ENCODE measurements at places on chromosomes 4 and X.

GRCh38 chrX:153533091-153533490 is 15.6 kb downstream of the ATP2B3 start:
- no peak for DNase-seq

- DNase-seq, result no peak
Observed at GRCh38 chrX:30930679-30931078, 41.6 kb upstream of the TAB3 start.

DNA sequence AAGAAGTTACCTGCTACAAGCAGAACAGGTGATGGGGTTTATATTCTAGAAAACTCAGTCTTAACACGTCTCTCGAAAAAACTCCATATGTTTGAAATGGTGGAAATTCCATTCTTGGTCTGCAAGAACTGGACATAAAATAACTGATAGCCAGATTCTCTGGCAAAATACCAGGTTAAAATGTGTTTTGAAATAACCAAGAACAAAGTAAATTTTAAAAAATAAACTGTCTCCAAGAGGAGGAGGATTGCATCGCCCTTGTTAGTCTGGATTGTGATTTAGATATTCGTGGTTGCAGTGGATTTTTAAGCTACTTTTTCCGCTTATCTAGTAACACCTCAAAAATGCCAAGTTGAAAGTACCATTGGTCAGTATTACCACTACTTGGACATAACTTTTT is 40.8 kb downstream of the CENPU start:
- no peak for DNase-seq

DNA sequence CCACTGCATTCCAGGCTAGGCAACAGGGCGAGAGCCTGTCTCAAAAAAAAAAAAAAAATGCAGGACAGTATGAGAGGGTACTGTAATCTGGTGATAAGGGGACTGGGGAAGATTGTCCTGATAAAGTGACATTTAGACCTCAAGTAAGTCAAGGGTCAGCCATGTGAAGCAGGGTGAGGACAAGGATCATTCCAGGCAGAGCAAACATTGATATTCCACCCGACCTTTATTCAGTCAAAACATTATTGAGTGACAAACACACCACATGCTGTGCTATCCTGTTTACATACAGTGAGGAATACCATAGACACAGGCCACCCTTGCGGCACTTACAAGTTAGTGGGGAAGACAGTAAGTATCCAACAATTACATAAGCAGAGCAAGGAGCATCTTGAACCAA is 64.4 kb downstream of the SLC9A6 start:
- no peak for DNase-seq

GRCh38 chr4:151358266-151358665 is 32.9 kb upstream of the SH3D19 start:
- DNase-seq, result no peak

GRCh38 chrX:127578395-127578794 is 473.8 kb downstream of the ACTRT1 start:
- no peak for DNase-seq

- no peak for DNase-seq
Observed at GRCh38 chr4:122728856-122729255, 3.6 kb upstream of the BBS12 start.

GRCh38 chr4:36285784-36286480 is 4.5 kb downstream of the DTHD1 start:
- peak; percentile 83 for DNase-seq

- DNase-seq, result no peak
Observed at GRCh38 chr4:14918336-14918735, 83.9 kb upstream of the CPEB2 start.

DNA sequence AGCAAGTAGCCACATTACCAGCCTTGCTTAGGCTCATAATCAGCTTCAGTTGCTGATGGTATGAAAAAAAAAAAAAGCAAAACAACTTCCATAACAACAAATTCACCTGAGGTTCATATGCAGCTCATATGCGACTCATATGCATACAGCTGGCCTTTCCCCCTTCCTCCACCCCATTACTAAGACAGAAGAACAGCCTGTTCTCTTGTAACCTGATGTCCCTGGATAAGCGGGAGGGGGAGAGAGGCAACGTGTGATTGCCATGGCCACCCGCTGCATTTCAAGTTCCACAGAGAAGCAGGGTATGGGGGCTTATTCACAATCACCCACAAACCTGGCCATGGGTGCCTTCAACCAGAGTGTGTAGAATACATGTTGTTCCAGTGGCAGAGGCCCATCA is 95.1 kb upstream of the DGKK start:
- peak; percentile 2 for DNase-seq

DNA sequence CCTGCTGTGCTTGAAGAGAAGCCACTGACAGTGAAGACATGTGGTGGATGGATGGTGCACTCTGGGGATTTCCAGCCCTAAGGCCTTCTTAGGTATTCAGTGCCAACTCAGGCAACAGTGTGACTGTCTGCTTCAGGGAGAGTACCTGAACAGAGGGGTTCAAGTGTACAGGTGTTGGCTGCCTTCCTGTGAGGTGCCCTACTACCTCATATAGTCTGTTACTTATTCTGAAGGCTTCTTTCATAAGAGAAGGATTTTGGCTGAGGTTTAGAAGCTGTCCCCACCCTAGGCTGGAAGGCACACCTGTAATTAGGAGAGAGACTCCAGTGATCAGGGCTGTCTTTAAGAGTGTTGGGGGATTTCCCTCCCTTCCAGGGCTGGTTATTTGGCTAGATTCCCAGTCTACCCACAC is 1.8 kb downstream of the FTHL17 start:
- DNase-seq, result peak; percentile 47

Measured in mammary epithelial cell (primary cell).